ENCODE measurements at places on chromosomes 5 and 9.

DNA sequence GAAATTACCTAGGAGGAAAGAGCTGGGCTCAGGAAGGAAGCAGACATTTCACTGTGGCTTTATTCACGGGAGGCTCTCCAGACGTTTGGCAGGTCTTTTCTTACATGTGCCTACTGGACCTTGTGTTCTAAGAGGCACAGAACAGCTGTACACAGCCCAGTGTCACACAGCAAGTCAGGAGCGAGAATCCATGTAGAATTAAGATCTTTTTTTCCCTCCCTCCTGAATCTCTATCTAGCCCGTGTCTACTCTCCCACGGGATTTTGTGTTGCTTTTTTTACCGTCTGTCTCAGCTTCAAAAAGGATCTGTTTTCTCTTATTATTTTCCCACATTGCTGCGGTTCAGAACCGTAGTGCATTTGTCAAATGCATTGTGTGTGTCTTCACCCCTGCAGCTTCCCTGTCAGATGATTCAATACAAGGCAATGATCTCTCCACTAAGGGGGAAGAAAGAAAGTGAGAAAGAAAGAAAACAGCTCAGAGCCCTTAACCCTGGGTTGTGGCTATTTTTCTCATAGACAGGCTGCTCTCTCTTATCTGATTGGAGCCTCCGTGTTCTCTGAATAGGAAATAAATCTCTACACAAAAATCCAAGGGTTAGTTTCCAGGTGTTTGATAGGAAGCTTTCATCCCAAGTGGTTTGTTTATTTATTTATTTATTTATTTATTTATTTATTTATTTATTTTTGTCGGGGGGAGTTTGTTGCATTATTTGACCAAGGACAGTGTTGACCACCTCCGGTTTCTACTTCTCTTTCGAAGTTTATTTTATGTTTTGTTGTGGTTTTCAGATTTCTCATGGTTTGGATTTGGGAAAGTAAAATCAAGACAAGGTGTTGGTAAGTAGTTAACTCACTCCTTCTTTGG is 191.0 kb downstream of the NTRK2 start:
- no peak for DNase-seq

GRCh38 chr5:56459394-56460194 is 226.5 kb upstream of the ANKRD55 start:
- no peak for DNase-seq

- DNase-seq: no peak
Observed at GRCh38 chr5:173234129-173234790, 746 bp downstream of the NKX2-5 start.

GRCh38 chr9:127323393-127323792 is 58.8 kb downstream of the GARNL3 start:
- no peak for DNase-seq

DNA sequence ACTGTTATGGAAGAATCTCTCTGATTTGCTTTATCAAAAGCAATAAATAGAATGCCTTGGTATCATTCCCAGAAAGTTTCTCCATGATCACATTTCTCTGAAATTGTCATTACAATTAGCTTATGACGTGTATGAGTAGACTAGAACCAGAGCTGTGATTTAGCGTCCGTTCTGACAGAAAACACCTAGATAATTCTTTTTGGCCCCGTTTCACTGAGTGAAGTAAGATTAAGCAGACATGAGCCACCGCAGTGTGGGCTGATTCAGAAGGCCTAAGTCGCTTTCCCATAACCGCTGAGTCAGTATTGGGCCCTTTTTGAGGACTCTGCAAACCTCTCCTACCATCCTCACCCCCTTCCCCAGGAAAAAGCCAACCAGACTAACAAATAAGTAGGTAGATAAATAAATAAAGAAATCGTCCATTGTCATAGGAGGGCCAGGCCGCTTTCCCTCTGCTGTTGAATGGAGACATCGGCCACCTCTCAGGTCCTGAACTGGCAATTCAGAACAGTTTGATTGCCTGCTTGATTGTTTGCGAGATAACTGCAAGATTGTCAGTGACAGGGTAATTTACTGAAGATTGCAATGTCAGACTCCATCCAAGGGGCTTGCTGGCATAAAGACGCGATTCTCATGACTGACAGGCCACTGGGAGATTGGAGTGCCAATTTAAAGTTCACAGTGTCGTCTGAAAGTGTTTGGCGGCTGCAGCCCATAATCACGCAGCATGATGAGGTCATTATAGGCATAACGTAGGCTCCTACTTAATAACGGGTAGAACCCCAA is 105.0 kb upstream of the WWC1 start:
- DNase-seq: no peak

DNA sequence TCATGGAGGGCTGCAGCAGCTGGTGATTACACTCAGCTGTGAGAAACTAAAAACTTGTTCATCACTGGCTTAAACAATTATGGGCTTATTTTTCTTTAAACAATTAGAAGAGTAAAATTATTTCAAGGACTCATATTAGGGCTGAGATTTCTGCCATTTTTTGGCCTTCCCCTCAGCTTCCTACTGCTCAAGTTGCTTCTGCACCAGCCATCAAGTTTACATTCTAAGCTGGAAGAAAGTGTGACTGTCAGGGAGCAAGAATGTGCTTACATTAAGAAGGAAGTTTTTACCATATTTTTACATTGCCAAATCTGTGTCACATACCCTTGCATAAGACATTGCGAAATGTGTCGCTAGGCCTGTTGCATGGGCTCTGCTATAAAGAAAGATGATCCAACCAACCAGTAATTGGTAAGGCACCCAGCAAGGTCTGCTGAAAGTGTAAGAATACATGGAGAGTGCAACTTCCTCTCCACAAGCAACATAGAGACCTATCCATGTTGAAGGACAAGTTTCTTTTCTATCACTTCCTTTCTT is 260.3 kb upstream of the CDH10 start:
- DNase-seq: no peak

DNA sequence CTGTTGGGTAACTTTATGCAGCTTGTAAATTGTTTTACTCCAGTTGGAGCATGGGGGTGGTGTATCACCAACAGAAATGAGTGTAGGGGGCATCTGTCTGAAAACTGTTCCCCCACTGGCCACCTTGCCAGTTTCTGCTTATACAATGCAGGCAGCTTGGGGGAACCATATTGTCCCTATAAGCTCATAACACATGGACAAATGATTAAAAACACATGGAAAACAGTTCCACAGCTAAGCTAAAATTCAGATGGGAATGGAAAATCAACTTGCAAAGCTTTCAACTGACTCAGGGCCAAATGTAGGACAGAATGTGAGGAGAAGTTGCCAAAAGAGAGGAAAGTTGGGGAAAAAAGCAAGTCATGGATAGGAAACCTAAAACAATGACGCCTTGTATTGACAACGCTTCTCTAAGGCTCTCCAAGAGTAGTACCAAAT is 7.9 kb upstream of the CER1 start:
- DNase-seq: no peak

- peak; percentile 43 for DNase-seq
Observed at GRCh38 chr9:128160603-128160987, 530 bp downstream of the BBLN start.

Measured in stimulated activated CD8-positive, alpha-beta memory T cell treated with anti-CD3 and anti-CD28 coated beads, Interleukin-15, amount 100 ng/mL, for 48 hours (primary cell).